ENCODE measurements at places on chromosomes 2 and 18. TPM values are rescaled to one million over a fixed set of nuclear protein-coding genes. Genes with fewer than 3 reads are reported as not detected.

- no peak for DNase-seq
Measured at GRCh38 chr2:164560181-164560792, 61.0 kb downstream of the GRB14 start.

Gene KCNE4
- 12.2 TPM for total RNA-seq

DNA sequence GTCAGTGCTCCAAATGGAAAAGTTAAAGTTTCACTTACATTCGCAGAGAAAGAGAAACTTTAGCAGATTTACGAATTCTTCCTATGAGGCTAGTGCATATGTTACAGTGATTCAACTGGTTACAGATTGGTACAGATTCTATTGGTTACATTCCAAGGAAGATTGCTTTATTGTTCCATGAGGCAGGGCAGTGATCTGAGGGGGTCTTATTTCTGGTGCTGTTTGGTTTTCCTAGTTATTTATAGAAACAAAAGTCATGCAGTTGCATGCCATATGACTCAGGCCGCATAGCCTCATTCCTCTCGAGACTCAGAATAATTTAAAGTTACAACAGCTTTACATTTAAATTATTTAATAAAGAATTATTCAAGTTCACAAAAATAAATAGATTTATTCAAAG, 385.4 kb upstream of the SYT4 start:
- DNase-seq = no peak

Gene FAM124B
- 12.3 TPM for total RNA-seq

DNA sequence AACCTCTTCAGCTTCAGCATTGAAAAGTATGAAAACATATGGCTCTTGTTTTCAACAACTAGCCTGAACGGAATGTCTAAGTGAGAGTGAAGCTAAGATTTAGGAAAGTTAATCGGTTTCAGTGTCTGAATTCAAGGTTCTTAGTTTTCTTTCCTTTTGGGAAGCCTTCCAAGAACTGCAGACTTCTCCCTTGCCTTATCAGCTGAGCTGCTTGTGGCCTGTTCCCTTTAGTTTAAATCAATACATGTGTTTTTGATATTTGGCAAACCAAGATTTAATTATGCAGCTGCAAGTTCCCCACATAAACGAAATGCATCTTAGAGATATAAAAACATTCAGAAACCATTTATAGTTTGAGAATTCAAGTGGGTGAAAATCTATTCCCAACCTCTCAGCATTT, 274.3 kb upstream of the NRP2 start:
- no peak for DNase-seq

DNA sequence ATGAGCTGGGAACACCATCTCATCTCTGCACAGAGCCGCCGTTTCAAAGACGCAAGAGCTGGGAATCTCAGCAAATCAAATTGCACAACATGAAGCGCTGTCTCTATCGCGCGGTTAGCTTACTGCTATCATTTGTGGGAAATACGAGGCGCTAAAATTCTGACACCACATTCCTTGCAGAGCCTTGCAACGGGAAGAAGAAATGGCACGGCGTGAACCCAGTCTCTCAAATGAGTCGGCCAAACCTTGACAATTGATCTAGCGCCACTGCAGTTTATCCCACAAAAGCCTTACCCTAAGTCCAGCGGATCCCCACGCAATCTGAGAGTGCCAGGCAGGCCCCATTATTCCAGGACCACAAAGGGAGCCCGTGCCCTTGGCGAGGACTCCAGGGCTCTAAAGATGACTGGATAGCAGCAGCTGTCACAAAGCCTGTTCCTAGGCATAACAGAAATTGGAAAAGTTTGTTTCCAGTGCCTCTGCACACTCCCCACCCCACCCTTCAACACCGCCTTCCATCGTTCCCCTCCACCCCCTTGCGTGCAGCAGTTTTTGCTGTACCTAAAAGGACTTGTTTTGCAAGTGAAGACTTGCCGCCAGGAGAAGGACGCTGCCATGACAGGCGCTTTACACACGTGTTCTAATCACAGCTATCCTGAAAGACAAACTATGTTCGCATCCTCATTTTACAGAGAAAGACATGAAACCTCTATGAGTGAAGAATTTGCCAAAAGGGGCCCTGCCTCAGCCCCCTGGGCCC, 252.4 kb downstream of the EIPR1 start:
- no peak for DNase-seq

Gene TOGARAM2
- total RNA-seq = 6.0 TPM

DNA sequence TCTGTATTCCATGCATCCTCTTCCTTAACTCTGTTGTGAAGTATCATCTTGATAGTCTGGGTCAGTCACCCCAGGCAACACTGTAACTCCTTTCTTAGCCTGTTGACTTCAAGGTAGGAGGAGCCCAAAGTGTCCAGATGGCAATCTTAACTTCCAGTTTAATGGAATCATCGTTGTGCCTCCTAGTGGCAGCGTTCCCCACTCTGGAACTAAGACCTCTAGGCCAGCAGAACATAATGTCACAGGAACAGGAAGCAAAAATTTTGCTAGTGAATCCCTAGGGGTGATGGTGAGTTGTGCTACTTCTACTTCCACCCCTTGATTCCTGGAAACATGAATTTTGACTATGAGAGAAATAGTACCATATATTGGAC, 11.7 kb downstream of the SGPP2 start:
- no peak for DNase-seq

GRCh38 chr2:101291973-101292372, 16.5 kb downstream of the RNF149 start:
- DNase-seq = no peak

- no peak for DNase-seq
Measured at GRCh38 chr2:168703926-168704325, 98.5 kb upstream of the NOSTRIN start.

DNA sequence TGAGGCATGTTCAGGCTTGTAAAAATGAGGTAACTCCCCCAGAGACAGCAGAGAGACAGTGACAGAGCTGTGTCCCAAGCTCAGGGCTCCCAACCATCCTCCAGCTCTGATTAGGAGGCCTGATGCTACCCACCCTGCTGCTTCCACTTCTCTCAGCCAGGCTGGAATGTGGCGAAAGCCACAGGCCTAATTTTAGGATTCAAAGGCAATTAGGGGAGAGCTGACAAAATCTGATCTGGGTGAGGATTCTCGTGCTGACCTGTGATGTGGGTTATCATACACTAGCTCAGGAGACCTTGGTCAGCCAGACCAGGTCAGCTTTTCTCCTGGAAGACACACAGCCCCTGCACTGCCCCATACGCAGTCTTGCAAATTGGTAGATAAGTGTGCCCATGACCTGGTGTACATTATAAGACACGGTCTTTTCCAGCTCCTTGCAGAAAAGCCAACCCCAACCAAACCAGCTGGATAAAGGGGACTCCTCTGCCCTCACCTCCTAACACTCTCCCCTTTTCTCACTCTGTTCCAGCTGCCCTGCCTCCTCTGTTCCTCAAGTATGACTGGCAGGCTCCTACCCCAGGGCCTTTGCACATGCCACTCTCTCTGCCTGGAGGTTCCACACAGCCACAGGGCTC, 225.9 kb downstream of the MGAT5 start:
- no peak for DNase-seq

- no peak for DNase-seq
Measured at GRCh38 chr2:144359684-144360083, 160.2 kb downstream of the ZEB2 start.

Gene LRRFIP1
- 64.0 TPM for total RNA-seq

DNA sequence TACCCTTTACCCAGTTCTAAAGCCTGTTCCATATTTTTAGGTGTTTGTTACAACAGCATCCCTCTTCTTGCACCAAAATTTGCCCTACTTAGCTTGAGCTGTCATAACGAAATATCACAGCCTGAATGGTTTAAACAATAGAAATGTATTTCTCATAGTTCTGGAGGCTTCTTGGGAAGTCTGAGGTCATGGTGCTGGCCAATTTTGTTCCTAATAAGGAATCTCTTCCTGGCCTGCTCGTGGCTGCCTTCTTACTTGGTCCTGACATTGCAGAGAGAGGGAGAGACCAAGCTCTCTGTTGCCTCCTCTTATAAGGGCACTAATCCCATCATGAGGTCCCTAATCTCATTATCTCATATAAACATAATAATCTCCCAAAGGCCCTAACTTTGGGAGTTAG, 267.8 kb downstream of the PID1 start:
- DNase-seq = no peak

Gene DUSP11
- total RNA-seq = 22.4 TPM

Gene PFN4
- not detected for total RNA-seq

Data from tibial nerve (tissue), 4 donors.